ENCODE measurements at places on chromosomes 16 and 17. TPM values are rescaled to one million over a fixed set of nuclear protein-coding genes. Genes with fewer than 3 reads are reported as not detected.

Gene ABCA6
- total RNA-seq: 0.08 TPM

Gene MILR1
- 2.3 TPM for total RNA-seq

Gene ADAP2
- total RNA-seq: 1.1 TPM

Gene SPN
- total RNA-seq: 339 TPM

Gene DUS1L
- 126 TPM for total RNA-seq

Gene CDRT15L2
- not detected for total RNA-seq

Gene PIGW
- total RNA-seq: 11.7 TPM

Gene FHOD1
- total RNA-seq: 93.4 TPM

Gene FADS6
- total RNA-seq: not detected

Gene NPIPA7
- 7.9 TPM for total RNA-seq
